ENCODE measurements at places on chromosomes 12 and 14.

- H3K27me3 ChIP-seq, result no peaks in the 10 kb centered on the region
- H3K4me3 ChIP-seq, result no peak overlapping the region
- H3K27ac ChIP-seq, result no peak overlapping the region
- DNase-seq, result no peak
Observed at GRCh38 chr12:76533331-76533730, 26.2 kb downstream of the OSBPL8 start.

DNA sequence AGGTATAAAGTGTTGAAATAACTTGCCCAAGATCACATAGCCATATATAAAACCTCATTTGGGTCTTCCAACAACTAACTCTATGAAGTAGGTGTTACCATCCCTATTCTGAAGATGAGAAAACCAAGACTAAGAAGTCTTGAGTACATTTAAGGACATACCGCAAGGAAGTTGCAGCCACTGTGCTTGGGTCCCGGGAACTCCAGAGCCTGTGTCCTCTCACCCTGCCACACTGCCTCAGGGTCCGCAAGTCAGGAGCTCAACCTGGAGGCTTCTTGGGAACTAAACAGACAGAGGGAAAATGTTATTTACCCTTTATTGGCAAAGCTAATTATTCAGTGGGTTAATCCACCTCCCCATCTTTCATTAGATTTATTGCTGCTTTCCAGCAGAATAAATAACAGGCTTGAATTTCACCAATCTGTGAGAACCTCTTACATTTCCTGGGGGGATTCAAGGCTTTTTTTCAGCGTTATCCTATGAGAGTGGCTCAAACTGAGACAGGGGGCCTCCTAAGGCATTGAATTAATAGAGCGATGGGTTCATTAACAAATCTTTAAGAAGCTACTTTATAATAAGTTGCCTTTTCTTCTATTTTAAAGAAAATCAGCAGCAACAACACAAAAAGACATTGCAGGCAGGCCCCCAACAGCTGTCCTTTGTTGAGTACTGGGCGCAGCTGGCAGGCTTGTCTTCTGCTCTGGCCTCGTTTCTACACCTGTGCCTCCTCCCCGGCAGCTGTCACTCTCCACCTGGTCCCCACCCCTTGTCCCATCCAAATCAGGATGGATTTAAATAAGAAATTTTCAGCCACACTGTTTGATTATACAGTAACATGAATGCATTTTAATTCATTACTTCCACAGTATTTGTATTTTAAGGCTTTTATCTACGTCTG is 25.3 kb downstream of the PHLDA1 start:
- no peaks in the 10 kb centered on the region for H3K27me3 ChIP-seq
- H3K4me3 ChIP-seq, result no peak overlapping the region
- H3K27ac ChIP-seq, result no peak overlapping the region

GRCh38 chr12:127761880-127762279 is 505.1 kb upstream of the TMEM132C start:
- no peak overlapping the region for H3K27ac ChIP-seq
- no peaks in the 10 kb centered on the region for H3K4me1 ChIP-seq
- H3K36me3 ChIP-seq, result no peaks in the 10 kb centered on the region

- no peak for DNase-seq
- no peaks in the 10 kb centered on the region for H3K4me1 ChIP-seq
- no peaks in the 10 kb centered on the region for H3K36me3 ChIP-seq
- no peak overlapping the region for H3K4me3 ChIP-seq
Observed at GRCh38 chr14:23620177-23620702, 15.9 kb upstream of the DHRS2 start.

GRCh38 chr14:102029956-102030355 is 56.9 kb downstream of the HSP90AA1 start:
- no peak overlapping the region for H3K4me3 ChIP-seq
- peaks cover 99% of the 10 kb centered on the region for H3K36me3 ChIP-seq
- no peaks in the 10 kb centered on the region for H3K27me3 ChIP-seq
- H3K4me1 ChIP-seq, result no peaks in the 10 kb centered on the region
- H3K27ac ChIP-seq, result no peak overlapping the region

- H3K27me3 ChIP-seq, result no peaks in the 10 kb centered on the region
- H3K36me3 ChIP-seq, result no peaks in the 10 kb centered on the region
- no peak overlapping the region for H3K4me3 ChIP-seq
- no peak for DNase-seq
Observed at GRCh38 chr12:125552295-125552694, 487.1 kb downstream of the AACS start.
